ENCODE measurements at places on chromosomes 4 and X.

DNA sequence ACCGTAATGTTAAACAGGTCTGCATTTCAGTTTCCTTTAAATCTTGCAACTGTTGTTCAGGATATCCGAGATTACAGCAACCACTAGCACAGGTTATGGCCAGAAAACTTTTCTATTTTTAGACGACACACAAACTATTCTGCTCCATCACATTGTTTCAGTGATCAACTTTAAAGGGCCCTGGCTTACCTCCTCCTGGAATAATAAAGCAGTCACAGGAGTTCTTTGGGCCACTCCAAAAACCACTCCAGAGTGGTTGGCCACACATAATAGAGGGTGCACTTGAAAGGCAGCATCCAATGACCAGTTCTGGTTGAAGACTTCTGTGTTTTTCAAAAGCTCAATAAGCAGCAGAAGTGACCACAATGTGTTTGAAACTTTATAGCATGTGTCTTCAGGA lies 118.9 kb downstream of the RAB28 start:
- no peak for DNase-seq

DNA sequence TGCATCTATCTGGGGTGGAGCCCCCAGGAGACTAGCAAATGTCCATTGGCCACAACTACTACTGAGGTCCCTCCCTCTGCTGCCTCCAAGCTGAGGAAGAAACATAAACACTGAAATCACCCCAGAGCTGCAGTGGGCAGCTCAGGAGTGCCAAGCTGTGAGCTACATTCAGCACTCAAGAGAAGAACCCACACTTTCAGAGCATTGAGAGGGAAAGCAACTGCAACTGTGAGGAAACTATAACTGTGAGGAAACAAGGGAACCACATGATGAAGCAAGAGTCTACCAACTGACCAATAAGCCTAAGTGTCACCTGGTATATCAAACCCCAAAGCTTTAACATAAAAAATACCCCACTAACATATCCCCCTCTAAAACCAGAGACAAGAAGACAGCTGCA lies 373.5 kb upstream of the TACR3 start:
- no peak for DNase-seq

- DNase-seq: no peak
These were observed 8.0 kb upstream of the NEUROG2 start for GRCh38 chr4:112523764-112524505.

- no peak for DNase-seq
These were observed 98.0 kb downstream of the TRAPPC11 start for GRCh38 chr4:183757060-183757459.

DNA sequence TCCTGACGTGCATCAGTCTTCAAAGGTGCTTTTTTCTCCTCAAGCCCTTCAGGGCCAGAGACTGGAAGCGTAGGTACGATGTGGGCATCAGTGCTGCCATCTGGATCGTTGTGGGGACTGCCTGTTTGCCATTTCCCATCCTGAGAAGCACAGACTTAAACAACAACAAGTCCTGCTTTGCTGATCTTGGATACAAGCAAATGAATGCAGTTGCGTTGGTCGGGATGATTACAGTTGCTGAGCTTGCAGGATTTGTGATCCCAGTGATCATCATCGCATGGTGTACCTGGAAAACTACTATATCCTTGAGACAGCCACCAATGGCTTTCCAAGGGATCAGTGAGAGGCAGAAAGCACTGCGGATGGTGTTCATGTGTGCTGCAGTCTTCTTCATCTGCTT lies 15.7 kb downstream of the P2RY10 start:
- DNase-seq: no peak

- no peak for DNase-seq
These were observed 99.4 kb upstream of the ATXN3L start for GRCh38 chrX:13419276-13419675.

GRCh38 chrX:118807151-118808017 lies 16.2 kb upstream of the ZCCHC12 start:
- no peak for DNase-seq

DNA sequence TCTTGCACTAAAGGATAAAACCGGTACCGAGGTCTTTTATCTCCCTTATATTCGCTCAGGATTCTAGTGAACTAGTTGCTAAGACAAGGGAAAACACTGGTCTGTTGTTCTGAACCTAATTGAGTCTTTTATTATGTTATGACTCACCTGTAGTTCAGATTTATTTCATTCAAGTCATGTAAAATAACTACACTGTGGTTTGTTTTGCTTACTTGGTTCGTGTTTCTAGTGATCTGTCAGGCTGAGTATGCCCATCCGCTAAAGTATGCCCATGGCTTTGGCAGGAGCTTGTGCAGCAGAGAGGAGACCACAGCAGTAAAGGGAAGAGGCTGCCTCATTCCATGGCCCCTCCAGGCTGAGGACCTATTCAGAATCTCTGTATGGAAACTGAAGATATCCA lies 126.1 kb downstream of the AFF1 start:
- peak; percentile 18 for DNase-seq

DNA sequence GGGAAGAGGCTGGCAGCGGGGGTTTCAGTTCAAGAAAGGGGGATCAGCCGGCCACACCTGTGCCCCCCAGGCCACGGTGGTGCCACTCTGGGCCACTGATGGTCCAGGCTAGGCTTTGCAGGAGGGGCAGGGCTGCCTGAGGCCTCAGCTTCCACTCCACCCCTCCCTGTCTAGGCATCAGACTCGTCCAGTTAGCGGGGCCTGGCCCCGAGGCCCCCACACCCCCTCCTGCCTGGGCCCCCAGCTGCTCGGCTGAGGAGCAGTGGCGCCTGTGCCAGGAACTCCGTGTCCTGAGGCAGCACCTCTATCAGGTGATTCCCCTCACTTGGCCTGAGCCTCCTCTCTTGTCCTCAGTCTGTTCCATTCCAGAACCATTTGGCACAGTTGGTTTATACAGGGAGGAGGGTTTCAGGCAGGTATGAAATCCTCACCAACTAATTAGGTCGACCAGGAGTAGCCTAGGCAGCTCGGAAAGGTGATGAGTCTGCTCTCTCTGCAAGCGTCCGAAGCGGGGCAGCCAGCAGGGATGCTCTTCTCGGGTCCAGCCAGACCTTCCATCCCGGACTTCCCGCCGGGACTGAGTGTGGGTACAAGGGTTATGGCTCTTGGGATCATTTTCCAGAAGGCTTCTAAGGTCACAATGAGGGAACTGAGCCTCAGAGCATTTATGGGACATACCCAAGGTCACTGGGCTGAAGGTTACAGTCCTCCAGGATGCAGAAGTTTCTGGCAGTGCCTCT lies 2.1 kb downstream of the NSG1 start:
- DNase-seq: no peak

DNA sequence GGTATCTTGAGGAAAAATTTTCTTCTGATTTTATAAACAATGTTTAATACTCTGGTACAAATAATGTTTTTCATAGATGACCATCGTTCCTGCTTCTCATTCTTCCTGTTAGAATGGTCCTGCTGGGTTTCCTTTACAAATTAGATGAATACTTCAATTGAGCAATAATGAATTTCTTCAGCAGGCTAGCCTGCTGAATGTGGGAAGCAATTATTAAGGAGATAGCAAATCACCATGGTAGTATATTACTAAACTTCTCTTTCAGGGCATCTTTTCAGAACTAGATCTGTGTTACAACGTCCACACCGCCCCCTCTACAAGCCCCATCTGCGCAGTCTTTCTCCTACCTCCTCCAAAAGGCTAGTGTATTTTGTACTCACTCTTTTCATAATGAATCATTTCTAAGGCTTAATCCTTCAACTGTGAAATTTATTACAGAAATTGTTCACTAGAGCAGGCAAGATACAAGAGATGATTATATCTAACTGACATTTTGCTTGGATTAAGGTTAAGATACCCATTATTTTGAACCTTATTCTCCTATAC lies 38.4 kb downstream of the GPRIN3 start:
- DNase-seq: no peak

- no peak for DNase-seq
These were observed 113.9 kb upstream of the SORBS2 start for GRCh38 chr4:185925910-185926360.

GRCh38 chrX:28379103-28379502 lies 208.1 kb upstream of the IL1RAPL1 start:
- no peak for DNase-seq

- no peak for DNase-seq
These were observed 4.3 kb upstream of the TLR6 start for GRCh38 chr4:38860788-38861424.

DNA sequence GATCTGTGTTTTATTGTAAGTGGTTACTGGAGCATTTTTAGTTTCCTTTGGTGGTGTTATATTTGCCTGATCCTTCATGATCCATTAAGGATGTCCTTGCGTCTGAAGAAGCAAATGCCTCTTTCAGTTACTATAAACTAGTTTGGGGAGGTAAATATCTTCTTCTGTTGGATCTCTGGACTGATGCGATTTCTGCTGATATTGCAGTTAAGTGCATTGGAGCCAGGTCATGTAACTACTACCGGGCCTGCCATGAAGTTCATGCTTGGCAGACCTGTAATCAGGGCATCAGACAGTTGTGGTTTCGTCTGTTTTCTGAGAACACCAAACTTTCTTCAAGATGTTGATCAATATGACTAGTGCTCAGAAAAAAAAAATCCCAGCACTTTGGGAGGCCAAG lies 22.9 kb downstream of the ZNF718 start:
- DNase-seq: no peak

DNA sequence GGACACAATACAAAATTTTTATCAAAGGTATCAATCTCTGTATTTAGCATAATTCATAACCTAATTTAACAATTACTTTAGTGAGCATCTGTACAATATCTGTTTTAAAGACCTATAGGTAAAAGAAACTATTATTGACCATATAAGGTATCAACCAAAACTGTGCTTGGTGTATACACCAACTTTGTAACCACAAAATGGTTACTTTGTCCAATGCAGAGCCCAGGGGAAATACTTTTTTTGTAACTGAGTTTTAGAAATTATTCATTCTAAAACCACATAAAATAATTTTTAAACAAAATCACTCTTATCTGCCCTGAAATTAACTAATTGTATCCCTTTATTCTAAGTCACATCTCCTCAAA lies 5.0 kb downstream of the CXXC4 start:
- DNase-seq: no peak

DNA sequence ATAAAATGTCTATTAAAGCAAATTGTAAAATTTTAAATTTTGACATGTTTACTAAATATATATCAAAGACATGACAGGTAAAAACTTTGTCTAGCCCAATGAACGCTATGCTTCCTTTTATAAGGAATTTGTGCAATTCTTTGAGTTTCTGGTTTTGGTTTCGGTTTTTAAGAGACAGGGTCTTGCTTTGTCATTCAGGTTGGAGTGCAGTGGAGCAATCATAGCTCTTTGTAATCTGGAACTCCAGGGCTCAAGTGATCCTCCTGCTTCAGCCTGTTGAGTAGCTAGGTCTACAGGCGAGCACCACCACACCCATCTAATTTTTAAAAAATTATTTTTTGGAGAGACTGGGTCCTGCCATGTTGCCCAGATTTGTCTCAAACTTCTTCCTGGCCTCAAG lies 60.7 kb downstream of the BLTP1 start:
- no peak for DNase-seq

DNA sequence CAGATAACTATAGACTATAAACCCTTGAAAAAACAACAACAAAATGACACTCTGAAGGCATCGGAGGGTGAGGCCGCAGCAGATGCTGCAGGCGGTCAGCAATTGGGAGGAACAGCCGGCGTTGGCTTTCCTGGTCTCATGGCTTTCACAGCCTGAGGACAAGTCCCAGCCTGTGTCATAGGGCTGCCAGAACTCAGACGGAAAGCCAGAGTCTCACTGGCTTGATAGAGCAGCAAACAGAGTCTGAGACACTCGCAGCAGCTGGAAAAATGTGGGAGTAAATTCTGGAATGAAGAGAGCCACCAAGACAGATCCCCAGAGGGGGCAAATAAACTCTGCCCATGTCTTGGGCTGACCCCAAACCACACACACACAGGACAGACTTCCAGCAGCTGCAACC lies 86.3 kb downstream of the PPP2R2C start:
- DNase-seq: no peak

GRCh38 chr4:154399259-154399974 lies 92.2 kb downstream of the DCHS2 start:
- peak; percentile 16 for DNase-seq

- no peak for DNase-seq
These were observed 175.9 kb downstream of the DCLK2 start for GRCh38 chr4:150253965-150254630.

DNA sequence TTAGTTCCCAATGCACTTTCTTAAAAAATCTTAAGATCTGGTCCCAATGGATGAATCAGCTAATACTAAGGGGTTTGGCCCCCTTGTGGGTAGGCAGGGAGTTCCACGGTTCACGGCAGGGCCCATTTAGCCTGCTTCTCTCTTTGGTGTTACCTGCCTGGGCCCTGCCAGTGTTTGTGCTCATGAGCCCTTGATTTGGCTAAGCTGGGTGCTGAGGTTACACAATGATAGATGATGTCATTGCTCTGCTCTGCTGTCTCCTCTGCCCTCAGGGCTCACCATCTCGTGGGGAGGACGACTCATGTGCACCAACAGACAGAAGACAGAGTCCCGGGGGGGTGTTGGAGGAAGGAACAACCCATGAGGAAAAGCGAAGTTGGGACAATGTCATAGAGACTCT lies 24.4 kb downstream of the RTL5 start:
- DNase-seq: no peak

GRCh38 chr4:172514011-172514410 lies 654.6 kb upstream of the GALNT7 start:
- no peak for DNase-seq

Data from HS-5 (cell line).